ENCODE measurements at places on chromosomes 16 and 17.

DNA sequence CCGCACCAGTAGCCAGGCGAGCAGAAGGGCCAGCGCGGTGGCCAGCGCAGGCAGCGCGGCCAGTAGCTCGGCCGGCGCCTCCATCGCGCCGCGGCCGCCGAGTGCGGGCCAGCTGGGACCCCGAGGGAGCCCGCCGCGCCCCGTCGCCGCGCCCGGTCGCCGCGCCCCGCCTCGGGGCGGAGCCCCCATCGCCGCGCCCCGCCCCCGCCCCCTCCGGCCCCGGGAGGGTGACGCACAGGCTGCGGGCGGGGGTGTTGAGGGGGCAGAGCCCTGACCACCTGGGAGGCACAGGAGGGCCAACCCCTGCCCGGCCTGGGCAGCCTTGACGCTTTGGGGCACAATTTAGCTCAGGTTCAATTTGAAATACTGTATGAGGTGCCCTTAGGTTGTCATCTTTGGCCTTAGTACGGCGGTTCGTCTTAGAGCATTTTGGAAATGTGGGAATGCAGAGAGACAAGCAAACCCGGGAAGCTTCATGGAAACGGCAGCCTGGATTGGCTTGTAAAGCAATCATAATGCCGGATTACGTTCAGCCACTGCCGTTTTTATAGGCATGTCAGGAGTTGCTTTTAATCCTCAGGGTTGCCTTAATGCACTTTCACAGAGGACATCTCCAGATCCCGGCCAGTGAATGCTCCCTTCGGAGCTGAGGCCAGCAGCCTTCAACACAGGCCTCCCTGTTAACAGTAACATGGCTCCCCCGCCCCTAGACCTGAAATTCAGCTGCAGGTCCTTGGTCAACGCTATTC is at the start of gene MXRA7:
Gene MXRA7 (minus strand): TSS at position 103 of the 749 bp plus-strand sequence. CDS start 19 bp downstream, at position 84.
- peaks cover 39% of the 10 kb centered on the region for H3K4me1 ChIP-seq
- peak within 1 kb of the TSS; percentile 75 for H3K4me3 ChIP-seq
- H3K27me3 ChIP-seq = no peaks in the 10 kb centered on the region
- H3K36me3 ChIP-seq = no peaks in the 10 kb centered on the region

DNA sequence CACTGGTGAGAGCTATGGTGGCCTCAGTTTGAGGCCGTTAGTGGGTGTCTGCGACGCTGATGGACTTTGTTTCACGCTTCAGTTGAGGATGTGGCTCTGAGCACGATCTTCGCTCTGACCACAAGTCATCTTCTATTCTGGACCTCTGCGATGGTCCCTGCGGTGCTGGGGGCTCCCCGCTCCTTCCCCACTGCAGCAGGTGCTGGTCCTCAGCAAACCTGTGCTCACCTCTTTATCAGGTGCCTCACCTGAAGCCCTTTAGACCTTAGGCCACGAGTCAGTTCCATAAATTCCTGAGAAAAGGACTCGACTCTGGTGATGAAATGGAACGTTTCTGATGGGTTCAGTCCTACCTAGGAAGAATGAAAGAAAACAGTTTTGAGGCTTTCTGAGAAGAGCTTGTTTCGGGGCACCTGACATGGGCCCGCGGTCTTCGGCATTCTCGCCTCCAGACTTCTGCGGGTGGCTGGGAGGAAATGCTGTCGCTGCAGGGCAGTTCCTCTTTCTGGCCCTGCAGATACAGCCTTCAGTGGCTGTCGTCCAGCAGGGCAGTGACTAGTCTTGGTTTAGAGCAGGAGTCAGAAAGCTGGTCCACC is 4.7 kb downstream of the KCTD5 start:
- H3K4me1 ChIP-seq = peaks cover 3% of the 10 kb centered on the region
- H3K27me3 ChIP-seq = no peaks in the 10 kb centered on the region
- H3K27ac ChIP-seq = no peak overlapping the region
- H3K4me3 ChIP-seq = no peak overlapping the region
- no peak for DNase-seq

DNA sequence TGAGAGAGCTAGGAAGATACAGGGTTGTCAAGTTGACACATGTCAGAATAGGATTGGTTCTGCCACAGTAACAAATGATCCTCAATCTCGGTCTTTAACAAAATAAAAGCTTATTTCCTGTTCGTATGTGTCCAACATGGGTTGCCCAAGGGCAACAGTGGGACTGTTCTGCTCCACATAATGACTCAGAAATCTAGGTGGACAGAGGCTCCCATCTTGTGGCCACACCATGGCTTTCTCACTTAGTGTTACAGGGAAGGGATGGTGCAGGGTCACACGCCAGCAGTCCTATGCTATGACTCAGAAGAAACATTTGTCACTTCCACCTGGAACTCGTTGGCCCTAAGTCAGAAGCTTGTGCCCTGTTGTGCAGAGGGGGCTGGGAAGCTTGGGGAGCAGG is 364.9 kb downstream of the SNX29 start:
- no peak for DNase-seq
- peak overlapping the region; percentile 18 for H3K27ac ChIP-seq
- H3K4me3 ChIP-seq = no peak overlapping the region
- no peaks in the 10 kb centered on the region for H3K36me3 ChIP-seq
- H3K27me3 ChIP-seq = no peaks in the 10 kb centered on the region
- no peaks in the 10 kb centered on the region for H3K4me1 ChIP-seq

- no peak for DNase-seq
- H3K4me3 ChIP-seq = no peak overlapping the region
- no peaks in the 10 kb centered on the region for H3K36me3 ChIP-seq
- no peaks in the 10 kb centered on the region for H3K27me3 ChIP-seq
- peaks cover 22% of the 10 kb centered on the region for H3K4me1 ChIP-seq
Measured at GRCh38 chr17:14207791-14208190, 28.9 kb downstream of the CDRT15 start.

DNA sequence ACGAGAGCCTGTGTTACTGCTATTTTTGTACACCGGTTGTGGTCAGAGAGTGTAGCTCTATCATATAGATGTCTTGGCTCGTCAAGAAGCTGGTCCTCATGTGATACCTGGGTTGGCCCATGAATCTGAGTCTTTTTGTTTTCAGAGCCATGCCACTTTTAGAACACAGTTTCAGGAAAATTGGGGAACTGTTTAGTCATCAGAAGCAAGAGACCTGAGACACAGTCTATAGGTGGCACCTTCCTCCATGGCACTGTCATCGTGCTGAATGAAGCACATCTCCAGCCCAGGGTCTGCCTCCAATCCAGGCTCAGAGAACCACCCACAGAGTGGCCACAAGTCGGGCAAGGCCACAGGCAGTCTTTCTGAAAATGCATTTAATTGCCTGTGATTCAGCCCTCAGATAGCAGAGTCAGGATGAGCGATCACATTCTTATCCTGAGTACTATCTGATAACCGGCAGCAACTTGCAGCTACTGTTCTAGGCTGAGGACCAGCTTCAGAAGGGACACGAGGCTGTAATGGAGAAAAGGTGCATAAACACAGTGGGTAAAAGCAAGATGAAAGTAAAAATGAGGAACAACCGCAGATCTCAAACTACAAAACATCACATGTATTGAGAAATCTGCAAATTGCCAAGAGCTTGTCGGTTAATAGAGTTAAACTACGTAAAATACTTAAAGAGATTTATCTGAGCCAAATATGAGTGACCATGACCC is 14.2 kb upstream of the HAPSTR1 start:
- H3K27me3 ChIP-seq = no peaks in the 10 kb centered on the region
- H3K4me3 ChIP-seq = no peak overlapping the region
- no peaks in the 10 kb centered on the region for H3K36me3 ChIP-seq

DNA sequence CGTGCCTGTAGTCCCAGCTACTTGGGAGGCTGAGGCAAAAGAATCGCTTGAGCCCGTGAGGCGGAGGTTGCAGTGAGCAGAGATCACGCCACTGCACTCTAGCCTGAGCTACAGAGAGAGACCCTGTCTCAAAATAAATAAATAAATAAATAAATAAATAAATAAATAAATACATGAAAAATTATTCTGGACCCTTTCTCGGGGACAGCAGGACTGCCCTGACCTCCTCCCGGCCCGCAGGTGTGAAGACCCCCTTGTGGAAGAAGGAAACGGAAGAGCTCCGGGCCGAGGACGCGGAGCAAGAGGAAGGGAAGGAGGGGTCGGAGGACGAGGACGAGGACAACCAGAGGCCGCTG is 3.1 kb downstream of the C17orf50 start:
- H3K4me1 ChIP-seq = peaks cover 14% of the 10 kb centered on the region
- H3K27ac ChIP-seq = no peak overlapping the region

DNA sequence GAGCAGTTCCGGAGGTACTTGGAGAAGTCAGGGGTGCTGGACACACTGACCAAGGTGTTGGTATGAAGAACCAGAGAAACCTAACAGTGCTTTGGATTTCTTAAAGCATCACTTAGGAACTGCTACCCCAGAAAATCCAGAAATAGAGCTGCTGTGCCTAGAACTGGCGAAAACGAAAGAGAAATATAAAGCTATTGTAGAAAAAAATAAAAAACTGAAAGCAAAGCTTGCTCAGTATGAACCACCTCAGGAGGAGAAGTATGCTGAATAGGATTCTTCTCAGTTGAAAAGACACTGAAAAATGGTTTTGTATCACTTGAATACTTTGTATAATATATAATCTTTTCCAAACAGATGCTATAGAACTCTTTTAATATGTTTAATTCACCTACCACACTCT is 106.3 kb upstream of the PMFBP1 start:
- H3K27ac ChIP-seq = no peak overlapping the region
- no peak for DNase-seq
- no peak overlapping the region for H3K4me3 ChIP-seq
- no peaks in the 10 kb centered on the region for H3K4me1 ChIP-seq
- no peaks in the 10 kb centered on the region for H3K36me3 ChIP-seq

DNA sequence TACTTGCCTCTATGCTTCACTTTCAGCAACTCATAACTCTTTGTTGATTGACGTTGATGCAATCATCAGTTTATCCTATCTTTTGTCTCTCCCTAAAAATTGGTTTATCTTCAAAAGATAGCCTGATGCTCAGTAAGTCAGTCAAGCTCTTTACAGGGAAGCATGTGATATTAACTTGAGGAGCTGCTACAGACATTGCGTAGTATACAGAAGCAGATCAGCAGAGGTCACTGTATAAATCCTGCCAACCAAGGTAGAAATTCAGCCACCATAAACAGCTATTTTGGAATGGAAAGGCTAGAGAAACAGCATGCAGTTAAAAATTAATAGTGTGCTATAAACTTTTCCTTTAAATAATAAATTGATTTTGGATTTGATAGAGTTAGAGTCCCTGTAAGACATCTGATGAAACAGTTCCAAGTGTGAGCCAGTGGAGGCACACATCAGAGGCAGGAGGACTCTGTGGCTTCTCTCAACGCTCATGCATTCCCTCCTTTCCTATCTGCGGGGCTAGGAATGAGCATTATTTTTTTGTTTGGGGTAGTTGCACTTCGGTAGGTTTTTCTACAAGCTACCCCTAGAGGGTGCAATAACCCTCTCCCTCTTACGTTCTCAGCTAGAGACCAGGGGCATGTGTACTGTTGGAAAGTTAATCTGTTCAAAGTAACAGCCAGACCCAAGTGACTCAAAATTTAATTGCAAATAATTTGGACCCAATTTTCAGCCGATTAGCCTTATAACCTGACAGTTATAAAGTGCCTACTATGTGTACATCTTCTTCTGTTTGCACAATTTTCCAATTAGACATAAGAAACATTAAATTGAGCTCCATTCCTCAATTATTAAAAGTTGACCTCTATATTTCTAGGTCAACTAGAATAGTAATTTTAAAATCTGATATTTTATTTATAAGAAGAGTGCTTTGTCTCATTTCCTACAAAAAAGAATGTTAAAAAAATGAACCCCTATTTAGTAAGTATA is 647.7 kb upstream of the SOX9 start:
- H3K4me3 ChIP-seq = no peak overlapping the region
- H3K27ac ChIP-seq = no peak overlapping the region
- H3K4me1 ChIP-seq = no peaks in the 10 kb centered on the region

All from esophagus squamous epithelium (tissue), 5 donors.